ENCODE measurements at places on chromosomes 6 and 20.

DNA sequence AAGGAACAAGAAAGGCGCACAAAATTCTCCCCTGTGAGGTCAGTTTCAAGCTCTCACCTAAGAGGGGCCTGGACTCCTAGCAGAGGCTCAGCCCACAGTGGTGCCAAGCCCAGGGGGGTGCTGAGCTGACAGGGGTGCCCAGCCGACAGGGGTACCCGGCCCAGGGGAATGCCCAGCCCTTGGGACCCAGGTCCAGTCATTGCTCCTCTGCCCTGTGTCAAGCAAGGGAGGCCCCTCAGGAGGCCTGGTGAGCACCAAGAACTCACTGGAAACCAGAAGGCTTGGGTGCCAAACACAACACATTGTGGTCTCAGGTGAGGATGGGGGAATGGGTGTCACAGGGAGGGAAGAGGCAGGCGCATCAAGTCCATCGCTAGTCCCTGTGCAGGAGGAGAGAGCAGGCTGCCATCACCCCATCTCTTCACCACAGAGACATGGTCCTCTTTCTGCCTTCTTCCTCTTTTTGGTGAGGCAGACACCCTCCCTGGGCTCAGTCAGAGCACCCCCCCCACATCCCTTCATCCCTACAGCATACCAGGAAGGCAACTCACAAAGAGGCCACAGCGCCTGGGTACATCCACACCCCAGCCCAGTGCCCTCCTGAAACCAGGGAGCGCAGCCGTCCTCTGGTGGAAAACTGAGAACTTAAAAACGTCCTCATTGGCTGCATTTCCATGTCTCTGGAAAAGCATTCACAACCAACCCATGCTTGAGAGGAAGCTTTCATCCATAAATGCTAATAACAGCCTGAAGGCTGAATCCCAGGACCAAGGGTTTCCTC is 111.3 kb downstream of the BANF2 start:
- DNase-seq, result no peak

GRCh38 chr6:11714798-11715285 is 63.8 kb downstream of the ADTRP start:
- DNase-seq, result no peak

DNA sequence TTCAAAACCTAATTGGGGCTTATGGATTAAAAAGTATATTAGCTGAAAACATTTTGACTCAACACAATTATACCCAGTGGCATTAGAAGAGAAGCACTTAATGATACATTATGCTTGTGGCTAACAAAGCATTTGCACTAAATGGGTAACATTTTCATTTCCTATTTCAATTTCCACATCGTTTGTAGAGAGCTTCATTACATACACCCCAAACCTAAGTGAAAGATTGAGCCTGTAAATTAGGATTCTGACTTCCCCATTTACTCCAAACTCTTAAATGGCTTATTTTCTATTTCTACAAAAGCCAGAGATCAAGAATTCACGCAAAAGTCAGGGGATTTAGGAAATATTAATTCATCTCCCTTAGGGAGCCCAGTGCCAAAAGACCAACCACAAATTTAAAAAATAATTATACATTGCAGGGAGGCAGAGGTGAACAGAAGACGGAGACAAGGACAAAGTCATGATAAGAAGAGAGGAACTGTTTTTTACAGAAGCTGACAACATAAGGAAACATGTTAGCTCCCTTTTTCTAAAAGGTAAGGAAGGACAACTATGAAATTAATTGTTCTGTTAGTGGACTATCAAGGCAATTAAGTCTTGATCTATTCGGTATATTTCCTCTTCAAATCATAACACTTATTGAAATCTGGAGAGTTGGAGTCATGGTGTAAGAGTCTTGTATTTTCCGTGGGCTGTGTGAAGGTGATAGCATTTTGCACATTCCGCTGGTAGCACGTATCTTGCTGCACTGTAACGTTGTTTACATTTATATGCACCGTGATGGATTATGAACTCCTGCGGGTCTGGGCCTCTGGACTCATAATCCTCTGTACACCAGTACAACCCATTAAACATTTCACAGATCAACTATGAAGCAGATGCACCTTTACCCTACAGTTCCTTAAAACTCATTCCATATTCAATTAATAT is 24.8 kb upstream of the EZR start:
- no peak for DNase-seq

DNA sequence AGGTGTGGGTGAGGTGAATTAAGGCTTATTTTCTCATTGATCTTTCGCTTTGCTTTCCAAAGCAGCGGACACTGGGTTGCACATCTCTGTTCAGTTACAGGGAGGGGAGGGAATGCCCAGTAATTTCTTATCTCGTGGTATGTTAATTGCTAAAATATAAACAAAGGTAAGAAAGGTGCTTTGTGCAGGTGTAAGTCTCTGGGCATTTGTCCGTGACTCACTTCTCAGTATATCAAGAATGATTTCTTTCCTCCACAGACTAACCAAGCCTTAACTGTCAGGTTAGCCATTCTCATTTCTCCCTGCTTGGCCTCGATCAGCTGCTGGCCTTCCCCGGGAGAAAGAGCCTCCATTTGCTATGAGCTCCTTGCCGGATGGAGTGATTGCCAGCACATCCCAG is 862.1 kb downstream of the KIF16B start:
- DNase-seq, result no peak

GRCh38 chr20:25007491-25008305 is 15.1 kb upstream of the APMAP start:
- no peak for DNase-seq

- no peak for DNase-seq
Observed at GRCh38 chr6:169415179-169415578, 161.5 kb upstream of the THBS2 start.

DNA sequence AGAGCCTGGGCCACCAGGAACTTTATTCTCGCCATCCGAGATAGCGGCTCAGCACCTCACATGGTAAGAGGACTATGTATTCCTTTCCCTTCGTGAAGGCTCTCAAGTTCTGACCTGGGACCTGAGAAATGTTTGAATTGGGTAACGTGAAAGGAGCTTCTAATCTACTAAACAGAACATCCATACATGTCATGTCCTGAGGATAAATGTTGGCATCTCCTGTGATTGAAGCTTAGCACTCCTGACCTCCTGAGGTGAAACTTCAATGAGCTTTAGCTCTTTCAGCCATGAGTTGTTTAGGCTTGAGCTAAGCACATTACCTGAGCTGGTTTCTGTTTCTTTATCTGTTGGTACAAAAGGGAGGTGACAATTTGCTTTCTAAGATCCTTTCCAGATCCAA is 280.9 kb downstream of the PACRG start:
- no peak for DNase-seq
